ENCODE measurements at places on chromosomes 13 and 19.

GRCh38 chr13:35255241-35255640 lies 221.2 kb downstream of the MAB21L1 start:
- no peak for DNase-seq

GRCh38 chr19:18233224-18233825 lies 7.1 kb upstream of the PDE4C start:
- peak; percentile 79 for DNase-seq

- no peak for DNase-seq
Observed at GRCh38 chr13:37475966-37476365, 122.6 kb downstream of the POSTN start.

GRCh38 chr19:12665281-12665573 lies 1.3 kb downstream of the MAN2B1 start:
- no peak for DNase-seq

DNA sequence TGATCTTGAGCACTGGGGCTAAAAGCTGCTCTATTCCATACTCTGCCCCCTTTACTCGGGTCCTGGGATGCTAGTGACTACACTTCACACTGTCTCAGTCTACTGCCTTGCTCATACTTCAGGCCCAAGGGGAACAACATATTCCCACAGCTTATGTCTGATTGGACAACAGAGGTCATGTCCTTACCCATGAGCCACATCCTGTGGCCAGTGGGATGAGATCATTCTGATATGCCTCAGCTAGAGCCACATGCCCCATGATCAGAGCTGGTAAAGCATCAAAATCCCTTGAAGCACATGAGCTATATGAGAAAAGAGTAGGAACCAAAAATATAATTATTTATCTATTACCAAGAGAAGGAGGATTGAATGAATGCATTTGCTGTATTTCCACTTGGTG lies 290.1 kb upstream of the TSHZ3 start:
- DNase-seq, result no peak

GRCh38 chr19:4576016-4576933 lies 16.8 kb upstream of the SEMA6B start:
- peak; percentile 77 for DNase-seq

DNA sequence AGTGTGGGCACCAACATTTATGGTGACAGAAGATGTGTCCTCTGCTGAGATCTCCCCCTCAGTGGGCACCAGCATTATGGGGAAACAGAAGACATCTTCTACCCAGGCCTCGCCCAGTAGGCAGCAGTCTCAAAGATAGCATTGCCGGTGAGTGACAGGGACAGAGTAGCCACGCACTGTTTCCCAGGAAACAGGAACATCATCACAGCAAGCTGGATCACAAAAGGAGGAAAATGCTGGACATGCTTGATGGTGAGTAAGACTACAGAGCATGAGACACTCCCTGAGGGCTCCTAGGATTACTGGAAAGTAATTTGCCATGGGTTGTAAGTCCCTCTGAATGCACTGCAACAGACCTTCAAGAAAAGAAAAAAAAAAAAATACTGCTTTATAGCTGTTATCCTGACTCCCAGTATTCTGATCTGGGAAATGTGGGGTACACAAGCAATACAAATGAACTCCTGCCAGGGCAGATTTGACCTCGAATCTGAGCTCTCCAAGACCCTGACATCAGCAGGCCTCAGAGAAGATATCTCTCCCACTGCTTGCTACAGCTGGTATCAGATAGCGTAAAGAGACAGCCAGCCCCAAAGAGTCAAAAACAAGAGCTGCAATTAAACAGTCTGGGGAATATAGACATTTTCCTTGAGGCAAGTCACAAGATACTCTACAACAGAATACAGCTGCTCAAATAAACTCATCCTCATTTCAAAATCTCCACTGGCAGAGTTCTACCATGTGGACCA lies 180.4 kb downstream of the RBM26 start:
- DNase-seq, result no peak

- DNase-seq, result no peak
Observed at GRCh38 chr13:92313382-92313781, 913.2 kb upstream of the GPC6 start.

DNA sequence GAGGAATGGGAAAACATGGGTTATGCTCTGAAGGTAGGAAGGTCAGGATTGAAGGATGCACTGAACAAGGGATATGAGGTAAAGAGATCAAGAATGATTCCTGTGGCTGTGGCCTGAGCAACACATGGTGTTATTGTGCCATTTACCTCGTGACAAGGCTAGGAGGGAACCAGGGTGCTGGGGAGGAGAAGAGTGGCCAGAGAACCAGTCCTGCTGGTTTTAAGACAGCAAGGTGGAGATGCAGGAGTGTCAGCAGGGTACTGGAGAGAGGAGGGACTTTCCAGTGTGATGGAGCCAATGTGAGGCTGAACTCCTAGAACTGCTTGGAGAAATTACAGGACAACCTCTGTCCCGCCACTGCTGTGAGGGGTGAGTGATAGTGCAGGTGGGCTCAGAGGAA lies 282.4 kb downstream of the MYO16 start:
- no peak for DNase-seq

DNA sequence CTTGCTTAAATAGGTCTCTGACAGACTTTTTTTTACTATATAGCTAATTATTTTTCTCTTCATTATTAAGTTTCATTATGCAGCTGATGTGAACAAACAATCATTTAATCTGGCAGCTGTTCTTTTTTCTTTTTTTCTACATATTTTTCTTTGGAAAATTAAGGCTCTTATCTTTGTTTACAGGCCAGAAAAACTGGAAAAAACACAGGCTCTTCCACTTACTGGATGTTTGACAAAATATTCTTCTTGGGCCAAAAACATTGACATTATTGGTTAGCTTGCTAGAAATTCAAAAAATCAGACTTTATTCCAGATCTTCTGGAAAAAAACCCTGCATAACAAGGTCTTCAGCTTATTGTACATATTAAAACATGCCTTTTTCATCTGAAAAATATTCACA lies 15.7 kb downstream of the ZNF66 start:
- DNase-seq, result no peak

DNA sequence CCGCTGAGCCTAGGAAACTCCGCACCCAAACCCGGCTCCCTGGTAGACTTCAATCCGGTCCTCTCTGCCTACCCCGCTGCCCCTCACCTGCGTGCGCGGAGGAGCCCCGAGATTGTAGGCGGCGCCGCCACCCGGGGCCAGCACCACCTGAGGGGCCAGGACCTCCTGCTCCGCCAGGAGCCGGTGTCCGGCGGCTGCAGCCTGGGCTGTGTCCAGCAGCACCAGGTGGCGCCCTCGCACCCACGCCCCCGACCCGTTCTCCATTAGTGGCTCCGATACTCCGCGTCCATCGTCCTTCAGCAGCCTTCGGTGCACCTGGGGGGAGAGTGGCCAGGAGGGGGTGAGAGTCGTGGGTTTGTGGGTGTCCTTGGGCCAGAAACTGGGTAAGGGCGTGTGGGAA lies 18.5 kb downstream of the MAN2B1 start:
- peak; percentile 42 for DNase-seq

- no peak for DNase-seq
Observed at GRCh38 chr13:110129076-110129475, 177.9 kb downstream of the COL4A1 start.

DNA sequence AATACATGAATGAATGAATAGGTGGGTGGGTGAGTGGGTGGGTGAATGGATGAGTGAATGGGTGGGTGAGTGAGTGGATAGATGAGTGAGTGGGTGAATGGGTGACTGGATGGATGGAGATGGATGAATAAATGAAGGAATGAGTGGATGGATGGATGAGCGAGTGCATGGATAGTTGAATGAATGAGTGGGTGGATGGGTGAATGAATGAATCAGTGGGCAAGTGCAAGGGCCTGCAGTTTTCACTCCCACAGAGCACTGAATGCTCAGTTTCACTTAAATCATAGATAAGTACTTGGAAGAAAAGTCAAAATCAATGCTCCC lies 12.4 kb downstream of the GAS6 start:
- no peak for DNase-seq

- no peak for DNase-seq
Observed at GRCh38 chr13:94656766-94657165, 55.1 kb downstream of the GPR180 start.

- DNase-seq, result no peak
Observed at GRCh38 chr13:79802389-79803085, 321.6 kb downstream of the NDFIP2 start.

DNA sequence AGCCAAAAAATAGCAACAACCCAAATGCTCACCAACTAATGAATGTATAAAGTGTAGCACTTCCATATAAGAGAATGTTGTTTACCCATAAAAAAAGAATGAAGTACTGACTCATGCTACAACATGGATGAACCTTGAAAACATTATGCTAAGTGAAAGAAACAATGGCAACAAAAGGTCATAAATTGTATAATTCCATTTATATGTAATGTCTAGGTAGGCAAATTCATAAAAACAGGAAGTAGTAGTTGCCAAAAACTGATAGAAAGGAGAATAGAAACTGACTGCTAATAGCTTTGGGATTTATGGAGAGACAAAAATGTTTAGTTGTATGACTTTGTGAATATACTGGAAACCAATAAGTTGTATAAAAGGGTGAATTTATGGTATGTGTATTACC lies 21.6 kb downstream of the MYCBP2 start:
- DNase-seq, result no peak

GRCh38 chr19:33714149-33714548 lies 82.5 kb upstream of the KCTD15 start:
- no peak for DNase-seq

GRCh38 chr13:98500963-98501421 lies 75.9 kb downstream of the STK24 start:
- DNase-seq, result no peak

Data from D341Med (cell line).